ENCODE measurements at places on chromosomes 12 and 14. TPM values are rescaled to one million over a fixed set of nuclear protein-coding genes. Genes with fewer than 3 reads are reported as not detected.

Gene HOXC12
- total RNA-seq: not detected

Gene AQP6
- total RNA-seq: not detected

Gene NAB2
- total RNA-seq: 53.6 TPM

Gene OTUB2
- 0.86 TPM for total RNA-seq

Gene PRIMA1
- not detected for total RNA-seq

Gene KCNMB4
- total RNA-seq: 0.38 TPM

Gene BIN2
- 42.8 TPM for total RNA-seq

Gene GLS2
- total RNA-seq: 2.5 TPM

Gene ASCL4
- not detected for total RNA-seq

Gene TSPAN8
- total RNA-seq: not detected

Gene ASB8
- total RNA-seq: 33.0 TPM

Gene DCN
- total RNA-seq: not detected

Gene DIO2
- not detected for total RNA-seq

Gene DLK1
- not detected for total RNA-seq

Gene SPIC
- not detected for total RNA-seq

Gene SYT1
- not detected for total RNA-seq

Gene ZNF384
- total RNA-seq: 59.8 TPM
